ENCODE measurements at places on chromosomes 2 and 18.

GRCh38 chr2:41618754-41619153 is 429.1 kb upstream of the PKDCC start:
- no peak for DNase-seq

DNA sequence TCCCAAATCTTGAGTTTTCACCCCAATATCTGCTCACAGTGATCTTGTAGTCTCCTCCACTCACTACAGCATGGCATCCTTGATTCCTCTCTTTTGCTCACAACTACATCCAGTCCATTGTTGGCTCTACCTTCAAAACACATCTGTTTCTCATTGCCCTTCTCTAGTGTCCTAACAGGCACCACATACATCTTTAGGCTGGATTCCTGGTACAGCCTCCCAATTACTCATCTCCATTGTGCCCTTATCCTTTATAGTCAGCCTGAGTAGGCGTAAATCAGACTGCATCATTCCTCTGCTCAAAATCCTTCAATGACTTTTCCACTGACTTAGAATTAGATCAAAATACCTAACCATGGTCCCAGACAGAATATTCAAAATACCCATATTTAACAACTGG is 10.7 kb upstream of the TAF1B start:
- no peak for DNase-seq

DNA sequence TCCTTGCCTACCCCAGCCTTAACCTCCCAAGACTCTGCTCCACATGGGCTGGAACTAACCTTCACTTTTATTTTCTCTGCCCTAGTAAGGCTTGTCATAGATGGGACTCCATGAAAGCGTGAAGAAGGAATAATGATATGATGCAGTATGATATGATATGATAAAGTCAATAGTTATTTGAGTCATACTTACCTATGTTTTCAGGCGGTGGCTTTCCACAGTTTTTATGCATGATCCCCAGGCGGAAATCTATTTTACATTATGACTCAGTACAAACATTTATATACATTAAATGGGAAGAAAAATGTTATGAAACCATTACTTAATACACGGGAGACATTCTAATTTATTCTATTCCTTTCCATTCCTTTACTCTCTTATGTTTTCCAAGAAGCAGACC is 5.6 kb downstream of the ACMSD start:
- no peak for DNase-seq

- DNase-seq = no peak
These were observed 630.1 kb upstream of the PIK3C3 start for GRCh38 chr18:41324934-41325333.

GRCh38 chr2:23498943-23499342 is 114.0 kb downstream of the KLHL29 start:
- no peak for DNase-seq
